Inflammatory macrophage treated with lipopolysaccharide for 1 hour (primary cell): ENCODE measurements at places on chromosomes 5 and 9.

DNA sequence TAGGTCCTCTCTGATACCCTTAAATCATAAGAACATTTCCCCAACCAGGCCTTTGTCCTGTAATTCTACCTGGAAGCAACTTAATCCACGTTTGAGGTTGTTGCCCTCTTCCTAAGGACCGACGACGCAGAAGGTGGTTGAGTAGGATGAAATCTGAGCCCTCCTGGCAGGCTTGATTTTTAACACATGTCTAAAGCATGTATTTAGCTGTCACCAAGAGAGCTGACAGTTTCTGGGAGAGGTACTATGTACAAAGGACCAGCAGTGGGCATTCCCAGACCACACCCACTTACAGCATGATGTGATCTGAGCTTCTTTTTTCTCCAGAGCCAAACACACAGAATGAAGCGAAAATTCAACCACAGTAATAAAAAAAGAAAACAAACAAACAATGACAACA is 260.9 kb downstream of the SH3GL2 start:
- DNase-seq: no peak

DNA sequence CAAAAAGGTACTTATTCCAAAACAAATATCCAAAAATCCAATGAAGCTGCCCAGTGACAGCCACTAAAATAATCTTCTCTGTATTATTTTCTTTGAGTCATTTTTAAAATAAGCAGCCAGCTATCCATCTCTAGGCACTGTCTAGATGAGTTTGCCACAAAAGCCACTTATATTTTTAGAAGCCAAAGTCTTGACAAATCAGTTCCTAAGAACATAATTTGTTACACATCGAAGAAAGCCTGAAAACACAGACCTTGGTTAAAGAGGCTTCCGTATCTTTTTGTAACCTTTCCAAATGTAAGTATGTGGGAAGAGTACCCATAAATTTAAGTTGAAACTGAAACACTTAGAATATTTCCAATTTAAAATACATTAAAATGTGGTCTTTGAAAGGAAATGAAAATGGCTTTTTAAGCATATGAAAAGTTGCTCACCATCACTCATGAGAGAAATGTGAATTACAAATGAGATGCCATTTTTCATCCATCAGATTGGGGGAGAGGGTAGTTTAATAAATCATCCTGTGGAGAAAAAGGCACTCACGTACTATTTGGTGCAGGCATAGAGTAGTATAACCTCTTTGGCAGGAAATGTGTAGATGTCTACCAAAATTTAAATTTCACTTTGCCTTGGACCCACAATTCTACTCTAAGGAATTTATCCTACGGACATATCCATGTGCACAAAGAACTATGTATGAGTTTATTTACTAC is 180.4 kb downstream of the MLLT3 start:
- no peak for DNase-seq

DNA sequence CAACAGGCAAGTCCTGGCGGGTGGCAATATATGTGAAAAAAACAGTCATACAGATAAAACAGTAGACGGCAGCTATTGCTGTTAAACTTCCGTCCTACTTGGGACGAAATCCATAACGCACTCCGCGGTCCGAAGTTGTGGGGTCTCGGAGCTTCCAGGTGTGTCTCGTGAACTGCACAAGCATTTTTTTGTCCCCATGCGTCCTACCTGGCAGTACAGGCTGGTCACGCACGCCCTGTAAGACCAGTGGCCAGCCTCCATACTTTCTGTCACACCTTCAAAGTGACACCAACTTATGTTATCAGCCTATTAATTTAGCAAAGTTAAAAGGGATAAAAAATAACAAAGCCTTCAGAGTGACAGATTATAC is 51.3 kb downstream of the TGFBI start:
- DNase-seq: no peak

GRCh38 chr5:64518793-64519192 is 13.0 kb downstream of the RGS7BP start:
- DNase-seq: no peak

- no peak for DNase-seq
Measured at GRCh38 chr9:122420315-122420714, 49.5 kb downstream of the PTGS1 start.

GRCh38 chr9:93149361-93149760 is 15.3 kb upstream of the NINJ1 start:
- DNase-seq: peak; percentile 97

DNA sequence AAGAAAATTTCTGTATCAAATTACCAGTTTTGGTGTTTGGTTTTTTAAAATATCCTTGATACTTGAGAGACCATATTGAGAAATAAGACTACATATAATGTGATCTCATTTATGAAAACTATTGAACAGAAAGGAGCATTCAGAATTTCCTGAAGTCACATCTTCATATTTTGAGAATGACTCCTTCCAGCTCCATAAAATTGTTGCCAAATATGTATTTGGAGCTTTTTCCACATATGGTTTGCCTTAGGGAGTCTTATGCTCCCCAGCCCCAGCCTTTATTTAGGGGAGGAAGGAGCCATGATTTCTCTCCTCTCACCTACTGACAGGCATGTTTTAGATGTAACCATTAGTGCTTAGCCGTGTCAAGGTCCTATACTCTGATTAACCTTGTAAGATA is 51.1 kb downstream of the GCNT1 start:
- no peak for DNase-seq

DNA sequence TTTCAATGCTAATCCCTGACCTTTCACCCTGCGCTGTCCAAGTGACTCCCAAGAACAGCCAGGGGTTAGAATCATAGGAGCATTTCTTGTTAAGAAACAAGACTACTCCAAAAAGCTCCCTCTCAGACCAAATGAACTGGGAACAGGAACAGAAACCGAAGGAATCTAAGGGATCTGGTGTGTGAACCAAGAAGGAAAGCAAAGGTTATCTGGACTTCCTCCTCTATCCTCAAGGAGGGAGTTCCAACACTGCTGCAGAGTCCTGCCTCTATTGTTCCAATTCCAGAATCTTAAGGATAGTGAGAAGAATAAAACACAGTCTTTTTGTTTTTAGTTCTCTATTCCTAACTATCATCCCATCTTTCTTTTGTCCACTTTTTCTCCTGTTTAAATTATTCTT is 87.2 kb downstream of the EPB41L4A start:
- no peak for DNase-seq

DNA sequence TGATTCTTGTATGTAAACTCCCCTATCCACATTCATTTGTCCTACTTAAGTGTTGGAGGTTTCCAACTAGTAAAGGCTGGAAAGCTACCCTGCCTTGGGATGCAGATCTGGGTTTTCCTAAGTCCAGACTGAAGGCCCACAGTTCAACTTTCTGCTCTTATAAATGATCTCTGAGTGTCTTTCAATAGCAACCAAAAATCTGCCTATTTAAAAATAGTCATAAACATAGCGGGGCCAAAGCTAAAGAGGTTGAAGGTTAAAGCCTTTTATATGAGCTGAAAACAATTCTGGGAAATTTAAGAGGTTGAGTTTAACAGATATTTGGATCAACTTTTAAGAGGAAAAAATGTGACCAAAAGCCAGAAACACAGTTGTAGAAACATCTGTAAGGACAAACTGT is 87.2 kb downstream of the NTRK2 start:
- DNase-seq: no peak

GRCh38 chr5:158752656-158752973 is 347.1 kb downstream of the EBF1 start:
- DNase-seq: no peak

GRCh38 chr5:118808441-118808840 is 179.9 kb downstream of the DTWD2 start:
- DNase-seq: no peak

DNA sequence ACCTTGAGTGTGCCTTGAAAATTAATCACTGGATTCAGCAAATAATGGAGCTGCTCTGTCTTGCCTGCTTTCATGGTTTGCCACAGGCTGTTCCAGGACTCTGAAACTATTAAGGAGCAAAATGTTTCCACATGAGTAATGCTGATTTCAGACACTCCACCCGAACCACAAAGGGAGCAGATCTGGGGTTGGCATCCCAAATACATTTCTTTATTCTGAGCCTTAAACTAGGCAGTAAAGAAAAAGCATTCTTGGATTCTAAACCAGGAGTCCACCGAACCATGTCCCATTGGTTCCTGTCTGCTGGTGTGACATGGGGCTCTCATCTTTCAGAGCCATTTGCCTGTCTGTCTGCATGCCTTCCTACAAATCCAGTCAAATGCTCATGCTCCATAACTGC is 10.1 kb upstream of the C1QTNF3 start:
- DNase-seq: no peak
